Fibroblast of skin of scalp (primary cell): ENCODE measurements at places on chromosomes 1 and 21.

GRCh38 chr1:243745356-243745755 is 104.7 kb downstream of the AKT3 start:
- DNase-seq, result peak; percentile 16

GRCh38 chr1:220371324-220371723 is 99.1 kb upstream of the RAB3GAP2 start:
- no peak for DNase-seq

- no peak for DNase-seq
Measured at GRCh38 chr1:5921129-5921528, 71.1 kb downstream of the NPHP4 start.

GRCh38 chr1:4681026-4681425 is 26.6 kb downstream of the AJAP1 start:
- DNase-seq, result no peak

GRCh38 chr1:87958201-87958600 is 629.5 kb downstream of the LMO4 start:
- no peak for DNase-seq

DNA sequence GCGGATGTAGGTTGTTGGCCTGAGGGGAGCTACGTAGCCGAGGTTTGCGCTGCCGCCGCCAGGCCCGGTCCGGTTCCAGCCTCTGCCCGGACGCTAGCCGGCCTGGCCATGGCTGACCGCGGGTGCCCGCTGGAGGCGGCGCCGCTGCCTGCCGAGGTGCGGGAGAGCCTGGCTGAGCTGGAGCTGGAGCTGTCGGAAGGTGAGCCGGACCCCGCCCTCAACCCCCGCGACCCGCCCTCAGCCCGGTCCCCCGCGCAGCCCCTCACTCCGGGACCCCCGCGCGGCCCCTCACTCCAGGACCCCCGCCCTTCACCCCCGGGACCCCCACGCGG is 299 bp downstream of the DIP2A start:
- no peak for DNase-seq

- DNase-seq, result no peak
Measured at GRCh38 chr21:41659791-41660560, 106.9 kb downstream of the RIPK4 start.

GRCh38 chr1:34591751-34592629 is 162.9 kb upstream of the GJB5 start:
- no peak for DNase-seq

DNA sequence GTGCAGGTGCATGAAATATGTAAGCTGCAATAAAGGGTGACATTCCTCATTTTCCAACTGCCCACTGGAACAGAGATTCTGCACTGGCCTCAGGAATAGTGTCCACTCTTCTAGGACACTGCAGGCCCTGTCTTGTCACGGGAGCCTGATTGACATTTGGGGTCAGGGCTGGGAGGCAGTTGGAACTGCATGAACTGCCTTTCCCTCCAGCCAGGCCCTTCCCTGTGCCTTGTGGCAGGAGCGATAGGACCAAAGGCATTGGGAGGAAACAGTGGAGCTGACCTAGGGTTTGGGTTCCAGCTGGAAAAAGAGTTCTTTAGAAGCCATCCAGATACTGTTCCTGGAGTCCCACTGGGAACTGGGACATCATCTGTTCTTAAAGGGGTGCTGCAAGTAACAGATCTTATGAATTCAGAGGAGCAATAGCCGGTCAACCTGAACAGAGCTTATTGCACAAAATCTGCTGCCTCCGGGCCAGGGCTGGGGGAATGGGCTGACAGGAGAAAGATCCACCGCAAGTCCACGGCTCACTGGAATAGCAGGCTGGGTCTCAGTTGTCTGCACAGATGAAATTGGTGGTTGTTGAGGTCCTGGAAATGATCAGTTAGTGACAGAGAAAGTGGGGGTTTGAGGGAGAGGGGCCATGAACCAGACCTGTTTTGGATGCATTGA is 451.7 kb downstream of the CAMTA1 start:
- DNase-seq, result no peak

DNA sequence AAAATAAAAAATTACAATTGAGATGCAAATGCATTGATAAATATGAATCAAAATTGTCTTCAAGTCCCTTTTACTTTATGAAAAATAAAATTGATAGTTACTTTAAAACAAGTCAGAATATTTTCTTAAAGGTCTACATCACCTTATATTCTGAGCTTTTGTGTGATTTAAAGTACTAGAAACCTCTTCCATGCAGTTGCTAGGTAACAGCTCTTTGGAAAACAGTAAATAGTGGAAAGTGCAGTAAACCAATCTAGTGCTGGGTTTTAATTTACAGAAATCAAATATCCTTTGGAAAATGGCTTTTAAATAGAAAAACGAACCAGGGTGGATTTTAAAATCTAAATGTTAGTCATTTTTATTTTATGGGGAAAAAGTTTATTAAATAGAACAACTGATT is 227.9 kb downstream of the KCNT2 start:
- DNase-seq, result no peak

GRCh38 chr1:19495799-19496526 is 10.6 kb upstream of the CAPZB start:
- peak; percentile 50 for DNase-seq

DNA sequence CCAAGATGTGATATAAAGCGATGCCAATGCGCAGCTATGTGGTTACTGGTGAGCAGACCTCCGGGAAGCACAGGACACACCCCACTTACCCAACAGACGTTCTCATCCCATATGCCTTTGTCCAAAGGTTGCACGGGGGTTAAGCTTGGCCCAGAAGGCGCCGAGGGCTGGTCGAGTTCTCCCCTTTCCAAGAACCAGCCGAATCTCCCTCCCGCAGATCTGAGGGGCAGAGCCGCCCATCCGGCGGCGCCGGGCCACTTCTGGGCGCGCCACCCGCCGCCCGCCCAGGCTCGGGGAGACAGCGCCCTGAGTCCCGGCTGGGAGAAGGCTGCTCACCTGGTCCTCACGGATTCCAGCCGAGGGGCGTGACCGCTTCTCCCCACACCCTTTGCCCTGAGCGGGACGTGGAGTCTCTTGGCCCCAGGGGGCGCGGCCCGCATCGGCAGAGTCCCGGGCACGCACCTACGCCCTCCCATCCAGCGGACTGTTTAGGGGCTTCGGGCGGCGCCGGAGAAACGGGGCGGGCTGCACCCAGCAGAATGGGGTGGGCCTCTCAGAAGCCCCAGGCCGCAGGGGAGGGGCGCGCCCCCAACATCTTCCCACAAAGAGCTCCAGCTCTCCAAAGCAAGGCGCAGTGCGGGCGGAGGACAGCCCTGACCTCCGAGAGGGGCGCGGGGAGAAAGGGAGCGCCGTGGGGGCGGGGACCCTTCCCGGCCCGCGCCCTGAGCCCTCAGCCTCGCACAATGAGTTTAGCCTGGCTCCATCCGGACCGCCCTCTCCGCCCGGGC is 615 bp downstream of the GPR161 start:
- peak; percentile 26 for DNase-seq

GRCh38 chr21:28099001-28099705 is 893.5 kb downstream of the LTN1 start:
- DNase-seq, result peak; percentile 7

GRCh38 chr1:111647736-111648135 is 28.1 kb downstream of the RAP1A start:
- DNase-seq, result no peak

GRCh38 chr21:44803651-44804050 is 2.0 kb upstream of the UBE2G2 start:
- no peak for DNase-seq

- DNase-seq, result peak; percentile 3
Measured at GRCh38 chr21:40146216-40146837, 279.1 kb downstream of the PCP4 start.

DNA sequence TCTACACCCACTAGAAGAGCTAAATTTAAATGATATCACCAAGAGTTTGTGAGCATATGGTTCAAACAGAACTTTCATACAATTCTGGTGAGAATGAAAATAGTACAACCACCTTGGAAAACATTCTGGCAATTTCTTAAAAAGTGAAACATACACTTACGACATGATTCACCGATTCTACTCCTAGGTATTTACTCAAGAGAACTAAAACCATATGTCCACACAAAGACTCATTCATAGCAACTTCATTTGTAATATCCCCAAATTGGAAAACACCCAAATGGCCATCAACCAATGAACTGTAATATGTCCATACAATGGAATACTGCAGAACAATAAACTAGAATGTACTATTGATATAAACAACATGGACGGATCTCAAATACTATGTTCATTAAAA is 51.2 kb upstream of the ADAM30 start:
- peak; percentile 91 for DNase-seq

DNA sequence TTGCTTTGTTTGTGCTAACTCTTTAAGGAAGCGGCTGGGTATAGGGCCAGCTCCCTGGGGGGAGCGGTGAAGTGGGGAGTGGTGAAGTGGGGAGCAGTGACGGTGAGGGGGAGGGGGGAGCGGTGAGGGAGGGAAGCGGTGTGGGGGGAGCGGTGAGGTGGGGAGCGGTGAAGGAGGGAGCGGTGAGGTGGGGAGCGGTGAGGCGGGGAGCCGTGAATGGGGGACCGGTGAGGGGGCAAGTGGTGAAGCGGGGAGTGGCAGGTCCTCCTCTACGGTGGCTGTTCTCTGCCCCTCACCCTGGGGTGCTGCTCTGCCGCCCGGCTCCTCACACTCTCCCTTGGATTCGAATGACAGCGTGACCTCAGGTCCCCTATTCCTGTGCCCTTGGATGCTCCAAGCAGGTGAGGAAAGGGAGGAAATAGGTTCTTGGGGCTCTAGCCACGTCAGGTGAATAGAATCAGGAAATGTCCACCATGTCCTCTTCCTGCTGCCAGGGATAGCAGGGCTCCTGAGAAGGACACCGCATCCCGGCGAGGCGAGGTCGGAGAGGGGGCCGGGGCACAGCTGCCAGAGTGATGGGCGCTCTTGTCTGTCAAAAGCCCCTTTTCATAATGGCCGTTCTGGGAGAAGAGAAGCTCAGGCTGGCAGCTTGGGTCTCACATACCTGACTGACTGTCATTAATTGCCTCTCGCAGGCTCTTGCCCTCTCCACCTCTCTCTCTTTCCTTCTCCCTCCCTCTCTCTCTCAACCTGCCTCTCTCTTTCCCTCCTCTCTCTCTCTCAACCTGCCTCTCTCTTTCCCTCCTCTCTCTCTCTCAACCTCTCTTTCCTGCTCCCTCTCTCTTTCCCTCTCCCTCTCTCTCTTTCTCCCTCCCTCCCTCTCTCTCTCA is 134.2 kb downstream of the PGBD5 start:
- DNase-seq, result no peak

GRCh38 chr21:20949884-20950283 is 48.3 kb upstream of the NCAM2 start:
- DNase-seq, result no peak

GRCh38 chr1:187047298-187047697 is 218.5 kb downstream of the PLA2G4A start:
- no peak for DNase-seq

GRCh38 chr1:151062741-151063371 is 2.7 kb downstream of the MLLT11 start:
- peak; percentile 86 for DNase-seq

- DNase-seq, result no peak
Measured at GRCh38 chr1:175267716-175268416, 75.3 kb upstream of the KIAA0040 start.

GRCh38 chr21:28375708-28376385 is 616.8 kb downstream of the LTN1 start:
- peak; percentile 88 for DNase-seq

DNA sequence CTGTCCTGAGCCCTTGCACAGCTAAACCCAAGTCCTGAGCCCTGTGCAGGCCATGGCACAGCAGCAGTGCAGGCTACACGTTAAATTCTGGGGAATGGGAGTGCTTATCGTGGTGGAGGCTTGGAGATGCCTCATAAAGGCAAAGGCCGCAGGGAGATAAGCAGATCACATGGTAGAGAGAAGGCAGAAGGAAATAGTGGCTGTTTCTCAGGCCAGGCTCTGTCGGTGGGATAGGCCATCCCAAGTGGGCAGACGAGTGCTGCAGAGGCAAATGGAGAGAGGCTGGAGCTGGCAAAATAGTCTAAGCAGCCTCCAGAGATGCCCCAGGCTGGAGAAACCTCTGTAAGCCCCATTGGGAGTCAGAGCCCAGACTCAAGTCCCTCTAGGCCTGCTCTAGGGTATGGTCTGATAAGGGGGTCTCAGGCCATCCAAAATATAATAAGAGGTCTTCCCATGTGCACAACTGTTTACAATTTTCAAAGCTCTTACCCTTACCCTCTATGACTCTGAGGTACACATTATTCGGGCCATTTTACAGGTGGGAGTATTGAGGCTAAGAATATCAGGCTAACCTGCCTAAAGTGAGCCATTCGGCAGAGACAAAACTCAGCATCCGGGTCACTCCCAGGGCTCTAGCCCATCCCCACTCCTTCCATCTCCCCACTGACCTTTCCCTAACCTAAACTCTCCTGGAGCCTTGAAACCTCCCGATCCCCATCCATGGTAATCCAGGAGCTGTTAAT is 79.6 kb downstream of the NKAIN1 start:
- DNase-seq, result no peak

DNA sequence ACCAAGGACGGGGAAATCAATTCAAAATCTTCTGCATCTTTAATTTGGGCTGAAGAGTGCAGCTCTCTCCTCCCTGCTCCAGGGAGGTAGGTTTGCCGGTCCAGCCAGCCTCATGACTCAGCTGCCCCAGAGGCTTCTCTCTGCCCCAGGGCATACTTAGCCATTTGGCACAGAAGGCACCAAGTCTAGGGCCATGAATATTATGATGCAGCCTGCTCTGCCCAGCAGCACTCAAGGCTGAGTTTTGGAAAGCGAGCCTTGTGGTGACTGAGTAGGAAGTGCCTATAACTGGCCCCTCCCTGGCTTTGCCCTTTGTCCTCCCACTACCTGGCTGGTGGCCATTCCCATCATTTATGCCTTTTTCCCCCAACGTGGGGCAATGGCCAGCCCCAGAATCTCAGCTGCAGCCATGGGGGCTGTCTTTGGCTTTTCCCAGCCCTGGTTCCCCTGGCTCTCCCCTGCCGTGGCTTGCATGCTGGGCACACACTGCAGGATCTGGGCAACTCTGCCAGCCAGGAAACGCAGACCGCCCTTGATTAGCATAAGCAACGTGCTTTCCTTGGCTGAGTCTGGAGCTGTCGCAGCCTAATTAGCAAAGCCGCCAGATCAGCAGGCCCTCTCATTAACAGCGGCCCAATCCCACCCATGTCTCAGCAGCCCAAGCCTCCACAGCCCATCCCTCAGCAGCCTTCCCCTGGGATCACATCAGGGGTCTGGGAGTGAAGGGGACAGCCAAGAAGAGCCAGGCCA is 258.6 kb upstream of the TMEM51 start:
- DNase-seq, result no peak

DNA sequence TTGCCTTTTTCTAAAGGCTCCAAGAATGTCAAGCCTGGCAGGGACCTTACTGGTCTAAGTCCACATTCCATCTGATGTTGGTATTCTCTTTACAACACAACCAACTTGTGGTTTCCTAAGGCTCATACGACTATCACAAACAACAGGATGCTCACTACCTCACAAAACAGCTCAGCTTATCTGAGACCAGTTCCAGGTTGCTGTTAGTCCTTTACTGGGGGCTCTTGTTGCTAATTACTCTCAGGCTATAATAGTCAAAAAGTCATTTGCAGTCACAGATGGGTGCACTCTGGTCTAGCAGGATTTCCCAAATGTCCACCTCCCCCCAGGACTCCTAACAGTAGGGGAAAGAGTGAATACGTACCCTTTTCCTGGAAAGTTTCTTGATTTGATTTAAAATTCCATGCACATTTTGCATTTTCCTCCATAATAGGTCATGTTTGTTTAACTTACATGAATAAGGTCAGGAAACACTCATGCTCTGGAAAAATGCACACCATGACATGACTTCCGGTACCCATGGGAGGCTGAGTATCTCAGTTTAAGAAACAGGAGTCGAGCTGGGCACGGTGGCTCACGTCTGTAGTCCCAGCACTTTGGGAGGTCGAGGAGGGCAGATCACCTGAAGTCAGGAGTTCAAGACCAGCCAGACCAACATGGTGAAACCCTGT is 16.0 kb downstream of the LCK start:
- peak; percentile 91 for DNase-seq

GRCh38 chr1:37186246-37186756 is 152.0 kb upstream of the GRIK3 start:
- DNase-seq, result no peak
